ENCODE measurements at places on chromosomes 3 and 15. TPM values are rescaled to one million over a fixed set of nuclear protein-coding genes. Genes with fewer than 3 reads are reported as not detected.

DNA sequence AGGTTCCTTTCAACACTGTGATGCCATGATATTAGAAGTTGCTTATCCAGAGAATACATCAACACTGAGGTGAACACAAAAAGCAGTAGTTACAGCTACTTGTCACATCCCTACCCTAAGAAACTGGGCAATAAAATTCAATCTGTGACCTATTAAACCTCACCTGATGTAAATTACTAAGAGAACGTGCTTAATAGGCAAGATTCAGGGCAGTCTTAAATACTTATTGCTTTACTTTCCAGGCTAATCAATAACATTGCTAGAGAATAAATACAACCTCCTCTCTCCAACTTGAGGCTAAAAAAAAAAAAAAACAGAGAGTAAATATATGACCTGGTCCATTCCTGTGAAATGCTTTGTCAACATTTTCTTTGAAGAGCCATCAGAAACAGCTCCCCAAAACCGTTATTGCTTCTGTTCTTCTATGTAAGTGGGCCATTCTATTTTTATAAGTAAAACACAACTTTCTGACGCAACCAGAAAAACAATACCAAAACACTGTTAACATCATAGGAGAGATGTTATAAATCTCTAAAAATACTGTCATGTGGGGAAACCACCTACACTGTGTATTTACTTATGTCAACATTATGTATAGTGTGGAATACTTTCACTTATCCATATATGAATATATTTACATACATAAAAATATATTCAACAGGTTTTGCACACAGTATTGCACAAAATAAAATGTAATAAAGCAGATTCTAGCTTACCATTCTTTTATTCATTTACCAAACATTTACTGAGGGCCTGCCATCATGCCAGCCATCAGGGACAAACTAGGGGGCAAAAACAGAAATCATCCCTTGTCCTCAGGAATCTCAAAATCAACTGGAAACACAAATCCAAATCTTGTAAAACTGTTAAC, 2.7 kb downstream of the NKIRAS1 start:
- peak; percentile 84 for DNase-seq

The PGBD4 gene
- total RNA-seq, result 3.3 TPM

DNA sequence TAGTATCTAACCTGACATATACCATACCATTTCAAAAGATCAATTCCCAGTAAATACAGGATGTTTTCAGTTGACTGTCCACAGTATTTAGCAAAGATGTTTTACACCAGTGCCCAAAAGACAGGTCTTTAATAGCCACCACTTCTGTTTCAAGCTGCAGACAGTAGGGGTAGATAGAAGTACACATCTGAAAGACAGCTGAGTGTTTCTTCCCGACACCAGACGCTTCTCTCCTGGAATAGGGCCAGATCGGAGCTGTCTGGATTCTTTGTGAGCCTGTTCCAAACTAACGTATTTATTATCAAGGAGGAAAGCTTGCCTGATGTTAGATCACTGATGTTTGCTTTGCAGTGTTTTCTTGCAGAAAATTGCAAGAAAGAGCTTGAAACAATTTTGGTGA, 136.1 kb upstream of the RBMS3 start:
- DNase-seq, result peak; percentile 38

The FGF7 gene
- total RNA-seq, result 0.15 TPM

GRCh38 chr3:194141415-194142155, 5.6 kb downstream of the HES1 start:
- DNase-seq, result peak; percentile 92

DNA sequence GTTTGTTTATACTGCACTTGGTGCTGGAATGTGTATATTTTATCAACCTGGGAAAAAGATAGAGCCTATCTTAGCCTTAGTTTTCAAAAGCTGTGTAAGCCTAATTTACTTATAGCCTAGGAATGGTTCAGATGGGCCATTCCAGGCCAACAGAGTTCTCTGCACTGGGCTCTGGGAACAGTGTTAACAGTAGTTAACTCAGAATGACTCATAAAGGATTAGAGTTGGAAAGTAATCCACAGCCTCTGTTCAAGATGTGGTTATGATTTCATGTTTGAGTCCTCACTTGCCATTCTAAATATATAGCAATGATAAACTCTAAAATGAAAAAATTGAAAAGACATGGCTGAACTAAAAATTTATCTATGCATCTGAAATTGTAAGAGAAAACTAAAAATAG, 22.6 kb upstream of the PEX5L start:
- DNase-seq, result peak; percentile 3

DNA sequence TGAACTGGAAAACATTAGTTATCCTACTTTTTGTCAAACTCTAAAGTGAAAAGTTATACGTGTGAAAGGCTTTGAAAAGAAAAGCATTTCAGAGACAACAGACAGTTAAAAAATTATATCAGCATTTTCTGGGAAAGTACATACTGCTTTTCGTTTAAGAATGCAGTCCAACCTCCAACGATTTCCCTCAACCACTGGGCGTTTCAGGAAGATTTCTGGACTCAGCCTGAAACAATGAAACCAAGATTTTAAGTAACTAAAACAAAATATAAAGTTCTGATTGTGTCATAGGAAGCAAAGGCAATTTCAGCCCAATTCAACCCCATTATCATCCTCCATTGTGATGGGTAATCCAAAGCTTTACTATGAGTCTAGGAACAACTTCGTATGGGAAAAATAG, 110.7 kb downstream of the PLD1 start:
- DNase-seq, result no peak

- DNase-seq, result no peak
Observed at GRCh38 chr15:70633103-70633831, 130.1 kb downstream of the UACA start.

GRCh38 chr3:159771865-159772611, 216.6 kb upstream of the IL12A start:
- DNase-seq, result no peak

- no peak for DNase-seq
Observed at GRCh38 chr15:65130941-65131340, 2.7 kb downstream of the PDCD7 start.

The SLC6A6 gene
- total RNA-seq, result 46.9 TPM

Data from renal cortical epithelial cell (primary cell).